HFFc6 (cell line): ENCODE measurements at places on chromosomes 7 and 10. TPM values are rescaled to one million over a fixed set of nuclear protein-coding genes. Genes with fewer than 3 reads are reported as not detected.

Gene MYL7
- total RNA-seq = not detected in 3 replicates

Gene ACSM6
- not detected in 3 replicates for total RNA-seq

Gene EMX2
- not detected in 3 replicates for total RNA-seq

Gene OIT3
- total RNA-seq = not detected in 3 replicates

Gene SLC26A4
- total RNA-seq = 0.11 to 0.22 TPM (median 0.18 TPM) in 3 replicates

Gene GPR15LG
- not detected in 3 replicates for total RNA-seq

Gene CAMK2G
- total RNA-seq = 23.6 and 29.0 TPM in 2 replicates

Gene TAS2R4
- total RNA-seq = 0.11 to 0.13 TPM (median 0.12 TPM) in 3 replicates

Gene FOXP2
- total RNA-seq = 0.41 TPM in 1 of 3 replicates, not detected in the others

Gene ANKRD61
- 0.24 TPM in 1 of 3 replicates, not detected in the others for total RNA-seq

Gene HGF
- total RNA-seq = 0.71 to 5.7 TPM (median 0.78 TPM) in 3 replicates

Gene OR2A1
- total RNA-seq = not detected in 3 replicates

Gene COL26A1
- not detected in 2 replicates for total RNA-seq

Gene WEE2
- total RNA-seq = not detected in 3 replicates

Gene PNLIPRP1
- total RNA-seq = not detected in 3 replicates

Gene RADIL
- total RNA-seq = 0.34 TPM in 1 of 2 replicates, not detected in the other

Gene ANKRD1
- total RNA-seq = 5.4 to 15.8 TPM (median 14.7 TPM) in 3 replicates

Gene CFTR
- total RNA-seq = not detected in 3 replicates

Gene CYP3A7
- total RNA-seq = not detected in 3 replicates

Gene NSMCE4A
- total RNA-seq = 13.7 to 19.7 TPM (median 19.7 TPM) in 3 replicates

Gene PTPRN2
- 0.17 to 0.27 TPM (median 0.22 TPM) in 3 replicates for total RNA-seq

Gene SYCE1
- total RNA-seq = not detected in 3 replicates

Gene EBLN1
- not detected in 3 replicates for total RNA-seq

Gene TMEM236
- total RNA-seq = 0.10 to 0.12 TPM (median 0.10 TPM) in 3 replicates
